ENCODE measurements at places on chromosomes 7 and 10.

DNA sequence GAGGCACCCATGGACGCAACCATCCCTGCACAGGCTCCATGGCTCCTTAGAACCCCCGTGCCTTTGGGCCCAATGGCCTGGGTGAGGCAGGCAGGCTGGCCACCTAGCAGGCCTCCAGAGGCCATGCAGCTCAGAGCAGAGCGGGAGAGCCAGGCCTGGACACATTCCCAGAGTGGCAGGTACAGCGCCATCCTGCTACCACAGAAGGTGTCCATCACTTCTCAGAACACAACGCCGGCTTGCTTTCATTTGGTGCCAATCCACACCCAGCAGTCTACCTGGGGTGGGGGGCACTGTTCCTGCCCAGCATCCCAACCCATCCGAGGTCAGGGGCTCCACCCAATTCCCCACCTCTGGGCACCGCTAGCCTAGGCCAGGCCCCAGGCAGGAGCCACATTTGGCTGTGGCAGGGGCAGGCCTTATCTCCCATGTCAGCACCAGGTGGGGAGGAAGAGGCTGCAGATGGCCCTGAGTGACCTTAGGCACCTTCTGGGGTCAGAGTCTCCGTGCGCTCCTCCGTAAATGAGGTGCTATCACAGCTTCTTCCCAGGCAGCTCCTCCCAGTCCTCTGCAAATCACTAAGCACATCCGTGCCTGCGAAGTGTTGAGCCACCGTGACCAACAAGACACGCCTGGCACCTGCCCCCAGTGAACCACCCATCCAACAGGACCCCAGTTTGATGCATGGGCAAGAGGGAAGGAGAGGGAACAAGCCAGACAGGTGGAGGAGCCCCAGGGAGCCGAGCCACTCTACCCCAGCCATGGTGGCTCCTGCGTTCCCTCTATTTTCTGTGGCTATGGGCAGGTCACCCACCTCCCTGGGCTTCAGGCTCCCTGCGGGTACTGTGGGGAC is 14.2 kb downstream of the KCNH2 start:
- DNase-seq = no peak

GRCh38 chr7:52705768-52706167 is 329.7 kb upstream of the POM121L12 start:
- DNase-seq = no peak

DNA sequence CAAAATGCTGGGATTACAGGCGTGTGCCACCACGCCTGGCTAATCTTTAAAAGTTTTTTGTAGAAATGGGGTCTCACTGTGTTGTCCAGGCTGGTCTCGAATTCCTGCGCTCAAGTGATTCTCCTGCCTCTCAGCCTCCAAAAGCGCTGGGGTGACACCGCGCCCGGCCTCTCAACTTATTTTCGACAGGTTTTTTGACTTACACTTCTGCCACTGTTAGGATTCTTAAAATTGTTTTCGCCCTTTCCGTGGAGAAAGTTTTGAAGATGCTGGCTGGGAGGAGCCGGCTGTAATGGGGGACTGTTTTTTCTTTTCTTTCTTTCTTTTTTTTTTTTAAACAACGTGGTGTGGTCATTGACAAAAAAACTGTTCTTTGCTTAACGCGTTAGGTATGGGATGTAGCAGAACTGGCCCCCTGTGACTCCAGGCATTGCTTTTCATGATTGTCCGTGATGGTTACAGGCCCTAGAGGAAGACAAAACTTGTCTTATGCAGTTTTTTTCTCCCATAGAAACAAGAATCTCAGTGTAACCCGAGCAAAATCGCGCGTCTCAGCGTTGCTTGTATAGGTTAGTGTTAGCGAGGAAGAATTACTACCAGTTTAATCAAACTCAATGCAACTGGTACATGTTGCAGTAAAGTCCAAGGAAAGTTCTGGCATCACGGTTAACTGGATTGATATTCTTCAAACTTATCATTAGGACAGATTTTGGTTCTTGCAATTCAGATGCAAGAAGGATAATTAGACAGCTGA is 72.2 kb downstream of the DAGLB start:
- no peak for DNase-seq

- no peak for DNase-seq
Observed at GRCh38 chr7:78873117-78873516, 580.4 kb downstream of the MAGI2 start.

DNA sequence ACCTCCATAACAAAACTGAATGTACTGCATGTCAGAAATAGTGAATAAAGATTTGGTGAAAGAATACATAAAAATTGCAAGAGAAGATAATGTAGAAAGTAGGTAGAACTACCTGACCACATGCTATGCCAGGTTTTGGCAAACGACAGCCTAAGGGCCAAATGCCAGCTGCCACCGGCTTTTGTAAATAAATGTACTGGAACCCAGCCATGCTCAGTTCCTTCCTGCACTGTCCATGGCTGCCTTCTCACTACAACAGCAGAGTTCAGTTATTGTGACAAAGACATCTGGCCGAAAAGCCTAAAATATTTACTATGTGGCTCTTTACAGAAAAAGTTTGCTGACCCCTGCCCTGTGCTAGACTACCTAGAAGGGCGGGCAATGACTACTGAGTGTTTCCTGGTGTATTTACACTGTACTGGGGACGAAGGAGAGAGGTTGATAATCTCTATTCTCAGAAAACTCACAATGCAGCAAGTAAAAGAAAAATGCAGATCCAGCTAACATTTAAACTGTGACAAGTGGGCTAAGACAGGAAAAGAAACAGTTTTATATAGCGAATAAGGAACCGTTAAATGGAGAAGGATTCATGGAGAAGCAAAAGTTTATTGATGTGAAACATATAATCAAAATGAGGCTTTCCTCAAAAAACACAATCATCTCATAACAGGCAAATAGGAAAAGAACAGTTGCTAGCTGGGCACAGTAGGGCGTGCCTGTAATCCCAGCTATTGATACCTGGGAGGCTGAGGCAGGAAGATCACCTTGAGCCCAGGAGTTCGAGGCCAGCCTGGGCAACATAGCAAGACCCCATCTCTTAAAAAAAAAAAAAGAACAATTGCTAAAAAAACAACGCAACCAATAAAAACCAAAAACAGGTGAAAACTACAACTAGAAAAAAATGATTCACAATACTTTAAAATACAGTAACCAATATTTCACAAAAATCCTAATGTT is 13.7 kb downstream of the KIN start:
- no peak for DNase-seq

DNA sequence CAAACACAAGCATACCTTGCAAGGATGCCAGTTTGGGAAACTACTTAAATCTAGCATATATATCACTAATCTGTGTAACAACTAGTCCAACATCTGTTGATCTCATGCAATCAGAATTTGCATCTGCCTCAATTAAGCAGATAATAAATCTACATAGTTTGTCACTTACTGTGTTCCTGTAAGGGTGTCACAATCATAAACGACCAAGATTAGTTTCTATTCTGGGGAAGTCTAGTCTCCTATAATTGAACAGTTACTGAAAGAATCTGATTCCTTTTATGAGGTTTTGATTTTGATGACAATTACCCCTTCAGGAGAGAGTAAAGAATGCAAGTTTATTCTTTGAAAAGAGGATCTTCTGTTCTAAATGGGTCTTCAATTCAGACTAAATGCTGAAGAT is 85.5 kb upstream of the LRRN3 start:
- no peak for DNase-seq

DNA sequence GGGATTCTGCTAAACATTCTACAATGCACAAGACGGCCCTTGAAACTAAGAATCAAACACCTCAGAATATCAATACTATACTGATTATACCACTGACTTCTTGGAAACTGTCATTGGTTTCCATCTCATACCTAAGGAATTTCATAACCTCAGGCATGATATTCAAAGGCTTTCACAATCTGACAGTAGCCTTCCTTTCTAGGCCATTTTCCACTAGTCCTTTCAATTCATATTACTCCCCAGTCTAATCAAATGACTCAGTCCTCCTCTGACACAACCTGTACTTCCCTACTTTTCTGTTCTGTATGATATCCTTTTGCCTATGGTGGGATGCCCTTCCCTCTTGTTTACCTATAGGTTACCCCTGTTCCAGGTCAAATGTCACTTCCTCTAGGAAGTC is 48.3 kb downstream of the CSTF2T start:
- DNase-seq = no peak

DNA sequence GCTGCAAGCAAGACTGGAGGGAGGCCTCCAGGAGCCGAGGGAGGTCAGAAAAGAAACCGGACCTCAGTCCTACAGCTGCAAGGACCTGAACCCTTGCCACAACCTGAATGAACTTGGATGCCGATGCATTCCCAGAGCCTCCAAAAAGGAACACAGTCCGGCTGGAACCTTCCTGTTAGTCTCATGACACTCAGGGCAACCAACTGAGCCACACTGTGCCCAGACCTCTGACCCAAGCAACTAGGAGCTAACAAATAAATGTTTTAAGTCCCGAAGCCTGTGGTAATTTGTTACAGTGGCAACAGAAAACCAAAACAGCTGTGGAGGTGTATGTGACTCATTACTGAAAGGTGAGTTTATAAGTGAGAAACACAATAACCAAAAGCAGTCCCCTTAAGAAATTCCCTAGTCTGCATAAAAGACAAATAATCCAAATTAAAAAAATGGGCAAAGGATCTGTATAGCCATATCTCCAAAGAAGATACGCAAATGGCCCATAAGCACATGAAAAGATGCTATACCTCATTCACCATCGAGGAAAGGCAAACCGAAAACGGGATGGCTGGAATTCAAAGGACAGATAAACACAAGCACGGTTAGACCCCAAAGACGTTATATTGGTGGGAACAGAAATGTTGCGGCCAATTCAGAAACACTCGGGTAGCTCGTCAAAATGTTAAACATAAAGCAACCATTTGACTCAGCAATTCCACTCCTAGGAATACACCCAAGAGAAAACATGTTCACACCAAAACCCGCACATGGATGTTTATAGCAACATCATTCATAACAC is 24.8 kb downstream of the GNA12 start:
- no peak for DNase-seq

DNA sequence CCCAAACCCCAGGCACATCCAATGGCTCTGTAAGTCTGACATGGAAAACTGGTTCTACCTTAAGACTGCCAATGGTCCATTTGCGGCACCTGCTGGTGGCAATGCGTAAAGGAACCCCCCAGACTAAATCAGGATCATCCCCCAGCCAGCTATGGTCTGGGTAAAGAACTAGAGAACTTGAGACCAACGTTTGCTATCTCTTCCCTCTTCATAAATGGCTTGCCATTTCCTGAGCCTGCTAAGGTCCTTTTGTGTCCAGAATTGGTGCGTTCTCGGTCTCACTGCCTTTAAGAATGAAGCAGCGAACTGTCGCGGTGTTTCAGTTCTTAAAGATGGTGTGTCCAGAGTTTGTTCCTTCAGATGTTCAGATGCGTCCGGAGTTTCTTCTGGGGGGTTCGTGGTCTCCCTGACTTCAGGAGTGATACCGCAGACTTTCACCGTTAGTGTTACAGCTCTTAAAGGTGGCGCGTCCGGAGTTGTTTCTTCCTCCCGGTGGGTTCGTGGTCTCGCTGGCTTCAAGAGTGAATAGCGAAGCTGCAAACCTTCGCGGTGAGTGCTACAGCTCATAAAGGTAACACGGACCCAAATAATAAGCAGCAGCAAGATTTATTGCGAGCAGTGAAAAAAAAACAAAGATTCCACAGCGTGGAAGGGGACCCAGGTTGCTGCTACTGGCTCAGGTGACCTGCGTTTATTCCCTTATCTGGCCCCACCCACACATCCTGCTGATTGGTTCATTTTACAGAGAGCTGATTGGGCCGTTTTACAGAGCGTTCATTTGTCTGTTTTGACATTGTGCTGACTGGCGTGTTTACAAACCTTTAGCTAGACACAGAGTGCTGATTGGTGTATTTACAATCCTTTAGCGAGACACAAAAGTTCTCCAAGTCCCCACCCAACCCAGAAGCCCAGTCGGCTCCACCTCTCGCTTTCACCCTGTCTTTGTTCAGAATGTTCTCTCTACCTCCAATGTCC is 95.4 kb downstream of the ELMO1 start:
- peak; percentile 42 for DNase-seq

- no peak for DNase-seq
Observed at GRCh38 chr7:135536150-135536549, 21.6 kb upstream of the NUP205 start.

GRCh38 chr7:32928785-32929298 is 28.4 kb upstream of the FKBP9 start:
- no peak for DNase-seq

- DNase-seq = no peak
Observed at GRCh38 chr10:120760253-120760652, 90.9 kb upstream of the WDR11 start.

All from stimulated activated CD4-positive, alpha-beta T cell treated with anti-CD3 and anti-CD28 coated beads, TNF-alpha, amount 100 ng/mL, for 1 hour (primary cell).